ENCODE measurements at places on chromosomes 2 and 18.
A peak's percentile ranks its signal among the peaks of the same experiment; 100 is the strongest.

GRCh38 chr2:240991378-240992263 lies 6.8 kb upstream of the SNED1 start:
- peak; percentile 22 for DNase-seq

DNA sequence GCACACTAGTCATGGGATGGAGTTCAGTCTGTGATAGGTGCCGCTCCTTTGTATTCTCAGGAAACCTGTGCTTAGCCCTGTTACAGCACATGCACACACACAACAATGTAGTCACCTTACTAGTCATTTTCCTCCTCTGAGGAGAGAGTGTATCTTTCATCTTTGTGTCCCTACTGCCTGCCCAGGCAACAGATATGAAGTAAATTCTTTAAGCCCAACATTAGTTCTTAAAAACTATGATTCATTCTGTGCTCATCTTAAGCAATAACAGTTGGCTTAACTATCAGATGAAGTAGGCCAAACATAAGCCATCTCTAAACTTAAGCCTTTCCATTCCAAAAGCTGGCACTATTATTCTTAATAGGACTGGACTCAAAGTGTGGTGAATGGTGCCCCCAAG lies 186.5 kb downstream of the LNPK start:
- DNase-seq, result no peak

DNA sequence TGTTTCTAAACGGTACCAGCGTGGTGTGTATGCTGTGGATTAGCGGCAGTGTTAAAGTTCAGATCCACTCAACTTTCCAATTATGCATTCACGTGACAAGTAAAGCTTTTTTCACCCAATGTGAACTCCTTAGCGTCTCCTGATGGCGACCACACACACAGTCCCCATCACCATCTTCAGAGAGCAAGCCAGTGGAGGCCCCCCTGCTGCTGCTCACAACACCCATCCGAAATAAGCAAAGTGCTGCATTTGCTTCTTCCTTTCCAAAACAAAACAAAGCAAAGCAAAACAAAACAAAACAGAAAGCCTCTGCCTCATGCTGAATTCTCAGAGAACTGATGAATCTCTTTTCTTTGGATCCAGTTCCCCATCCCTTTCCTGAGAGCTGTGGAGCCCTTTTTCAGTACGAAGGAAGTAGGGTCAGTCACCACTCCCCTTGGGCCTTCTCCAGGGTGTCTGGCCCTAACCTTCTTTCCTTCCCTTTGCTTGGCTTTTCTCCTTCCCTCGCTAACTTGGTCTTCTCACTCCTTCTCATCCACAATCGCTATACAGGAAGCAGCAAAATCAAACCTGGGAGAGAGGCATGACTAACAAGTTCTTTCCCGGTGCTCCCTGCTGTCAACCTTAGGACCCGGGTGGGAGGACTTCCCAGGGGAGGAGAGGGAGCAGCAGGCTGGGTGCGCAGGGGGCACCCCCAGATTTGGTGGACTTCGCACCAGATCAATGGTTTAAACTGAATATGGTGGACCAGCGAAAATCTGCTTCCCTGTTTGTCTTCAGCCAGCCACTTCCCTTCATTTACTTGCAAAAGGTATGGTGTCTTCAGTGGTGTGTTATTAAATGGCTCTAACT lies 56.0 kb downstream of the NRP2 start:
- DNase-seq, result no peak

- no peak for DNase-seq
Observed at GRCh38 chr2:24785671-24786321, 7.4 kb downstream of the PTRHD1 start.

GRCh38 chr2:164080486-164080885 lies 344.7 kb upstream of the FIGN start:
- DNase-seq, result peak; percentile 61

DNA sequence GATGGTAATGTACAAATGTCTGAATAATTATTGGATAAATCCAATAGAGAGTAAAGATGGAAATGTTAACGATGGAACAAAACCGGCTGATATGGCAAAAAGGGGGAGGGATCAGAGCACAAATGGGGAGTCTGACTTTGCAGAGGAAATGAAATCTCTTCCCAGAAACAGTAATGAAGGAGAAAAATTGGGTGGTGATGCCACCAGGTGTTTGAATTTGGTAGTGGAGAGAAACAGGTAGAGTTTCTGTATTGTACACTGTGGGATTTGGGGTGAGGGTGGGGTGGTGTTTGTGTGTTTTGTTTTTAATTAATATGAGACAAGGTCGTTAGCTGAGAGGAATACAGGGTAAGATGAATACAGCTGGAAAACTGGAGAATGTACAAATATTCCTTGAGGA lies 20.4 kb upstream of the XDH start:
- no peak for DNase-seq

- DNase-seq, result no peak
Observed at GRCh38 chr2:71074893-71075395, 6.5 kb downstream of the NAGK start.

GRCh38 chr2:194304191-194304590 lies 1352.8 kb upstream of the SLC39A10 start:
- peak; percentile 20 for DNase-seq

- no peak for DNase-seq
Observed at GRCh38 chr2:455913-456312, 168.0 kb upstream of the ALKAL2 start.

DNA sequence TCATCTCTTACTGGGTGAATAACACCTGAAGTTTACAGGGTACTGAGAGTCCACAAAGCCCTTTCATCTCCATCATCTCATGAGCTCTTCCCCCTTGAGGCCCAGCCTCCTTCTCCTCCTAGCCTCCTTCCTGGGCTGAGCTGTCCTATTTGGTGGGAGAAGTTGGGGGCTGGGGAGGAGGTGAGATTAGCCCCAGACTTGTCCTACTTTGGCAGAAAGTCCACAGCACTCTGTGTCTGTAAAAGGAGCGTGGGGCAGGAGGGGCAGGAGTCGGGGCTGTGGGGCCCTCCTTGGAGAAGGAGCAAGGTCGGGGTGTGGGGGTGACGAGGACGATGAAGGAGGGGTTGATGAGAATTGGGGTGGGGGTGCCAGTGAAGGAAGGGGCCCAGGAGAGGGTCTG lies 10.0 kb upstream of the DES start:
- DNase-seq, result no peak

- no peak for DNase-seq
Observed at GRCh38 chr2:202754936-202755335, 116.6 kb downstream of the ICA1L start.

DNA sequence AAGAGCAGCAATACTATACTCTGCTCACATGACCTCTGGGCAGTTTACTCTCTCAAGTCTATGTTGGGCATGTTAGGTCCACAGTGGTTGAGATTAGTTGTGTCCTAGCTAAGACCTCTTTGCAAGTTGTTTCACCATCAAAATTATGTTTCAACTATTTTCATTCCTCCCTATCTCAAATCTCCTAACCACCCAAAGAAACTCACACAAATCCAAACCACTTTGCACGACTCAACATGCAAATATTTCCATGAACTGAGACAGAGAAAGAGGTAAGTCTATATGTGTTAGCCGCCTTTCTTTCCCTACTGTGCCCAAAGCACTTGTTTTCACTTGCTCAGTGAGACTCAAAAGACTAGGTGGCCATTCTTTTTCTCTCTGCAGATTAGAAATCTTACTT lies 546.8 kb downstream of the TNS1 start:
- DNase-seq, result no peak

DNA sequence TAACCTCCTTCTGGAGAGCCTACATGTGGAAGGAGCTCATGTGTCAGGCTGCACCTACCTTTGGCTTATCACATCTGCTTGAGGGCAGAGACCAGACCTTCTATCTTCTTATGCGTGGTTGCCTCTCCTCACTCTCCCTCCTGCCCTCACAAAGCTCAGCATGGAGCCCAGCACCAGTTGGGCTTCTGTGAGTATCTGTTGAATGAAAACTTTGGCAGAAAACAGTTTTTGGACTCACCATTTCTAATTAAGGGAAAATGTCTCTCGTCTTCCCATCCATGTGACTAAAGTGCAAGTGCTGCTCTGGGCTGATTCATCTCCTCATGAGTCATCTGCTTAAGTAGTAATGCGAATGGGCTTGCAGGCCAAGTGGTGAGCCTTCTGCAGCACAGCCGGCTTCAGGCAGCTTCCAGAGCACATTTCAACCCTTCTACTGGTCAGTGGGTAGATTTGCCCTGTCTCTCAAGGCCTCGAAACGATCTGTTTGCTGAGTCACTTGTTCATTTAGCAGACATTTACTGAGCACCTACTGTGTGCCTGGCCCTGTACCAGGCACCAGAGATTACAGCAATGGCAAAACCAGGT lies 102.6 kb downstream of the VSNL1 start:
- DNase-seq, result no peak

DNA sequence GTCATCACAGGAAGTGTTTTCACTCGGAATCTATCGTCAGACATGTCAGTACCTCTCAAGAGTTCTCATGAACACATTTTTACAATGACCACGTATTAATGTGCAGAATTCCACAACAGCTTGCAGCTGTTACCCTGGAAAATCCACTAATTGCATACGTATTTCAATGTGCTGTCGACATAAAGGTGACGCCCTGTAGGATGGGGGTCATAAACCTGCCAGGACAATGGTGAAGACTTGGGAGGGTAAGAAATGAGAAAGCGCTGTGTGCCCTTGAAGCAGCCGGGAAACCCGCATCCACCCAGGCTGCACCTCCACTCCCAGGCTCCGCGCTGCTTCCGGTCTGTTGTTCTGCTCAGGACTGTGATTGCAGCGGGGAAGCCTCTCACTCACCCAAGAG lies 14.0 kb downstream of the TMEM18 start:
- no peak for DNase-seq

- no peak for DNase-seq
Observed at GRCh38 chr2:44799754-44800153, 141.7 kb upstream of the SIX3 start.

DNA sequence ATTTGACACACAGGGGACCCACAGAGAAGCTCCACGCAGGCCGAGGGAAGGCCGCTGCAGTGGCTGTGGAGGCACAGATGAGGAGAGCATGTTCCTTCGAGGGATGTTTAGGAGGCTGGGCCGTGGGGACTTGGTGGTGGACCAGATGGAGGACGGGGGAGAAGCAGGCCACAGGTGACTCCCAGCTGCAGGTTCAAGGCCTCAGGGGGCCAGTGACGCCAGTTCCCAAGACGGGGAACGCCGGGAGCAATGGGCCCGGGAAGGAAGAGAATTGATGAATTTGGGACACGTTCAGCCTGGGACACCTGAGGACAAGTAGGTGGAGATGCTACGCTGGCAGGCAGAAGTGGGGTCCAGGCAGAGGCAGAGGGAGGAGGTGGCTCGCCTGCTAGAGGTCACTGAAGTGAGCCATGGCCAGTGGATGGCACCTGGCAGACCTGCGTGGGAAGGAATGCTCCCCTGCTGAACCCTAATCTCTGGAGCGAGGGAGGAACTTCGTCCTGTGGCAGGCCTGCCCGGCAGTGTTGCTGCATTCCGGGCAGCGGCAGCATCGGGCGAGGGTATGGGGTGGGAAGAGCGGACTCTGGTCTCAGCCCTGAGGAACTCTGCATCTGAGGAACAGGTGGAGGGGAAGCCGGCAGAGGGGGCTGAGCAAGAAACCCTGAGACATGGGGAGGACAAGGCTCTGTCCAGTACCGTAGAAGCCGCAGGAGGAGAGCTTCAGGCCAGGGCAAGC lies 25.2 kb upstream of the HPCAL1 start:
- DNase-seq, result no peak

DNA sequence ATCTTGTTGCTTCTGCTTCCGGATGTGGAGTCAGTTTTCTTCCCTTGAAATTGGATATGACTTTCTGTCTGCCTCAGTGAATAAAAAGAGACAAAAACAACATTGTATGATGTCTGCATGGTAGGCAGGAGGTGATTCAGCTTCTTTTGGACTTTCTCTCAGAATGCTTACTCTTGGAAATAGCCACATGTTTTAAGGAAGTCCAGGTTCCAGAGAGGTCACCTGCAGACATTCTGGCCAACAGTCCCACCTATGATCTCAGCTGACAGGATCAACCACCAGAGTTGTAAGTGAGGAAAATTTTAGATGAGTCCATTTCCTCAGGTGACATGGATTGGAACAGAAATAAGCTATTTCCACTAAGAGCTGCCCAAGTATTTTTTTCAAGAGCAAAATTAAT lies 508.7 kb upstream of the FAM98A start:
- DNase-seq, result no peak

GRCh38 chr2:200447139-200447855 lies 62.6 kb downstream of the KCTD18 start:
- DNase-seq, result peak; percentile 46

DNA sequence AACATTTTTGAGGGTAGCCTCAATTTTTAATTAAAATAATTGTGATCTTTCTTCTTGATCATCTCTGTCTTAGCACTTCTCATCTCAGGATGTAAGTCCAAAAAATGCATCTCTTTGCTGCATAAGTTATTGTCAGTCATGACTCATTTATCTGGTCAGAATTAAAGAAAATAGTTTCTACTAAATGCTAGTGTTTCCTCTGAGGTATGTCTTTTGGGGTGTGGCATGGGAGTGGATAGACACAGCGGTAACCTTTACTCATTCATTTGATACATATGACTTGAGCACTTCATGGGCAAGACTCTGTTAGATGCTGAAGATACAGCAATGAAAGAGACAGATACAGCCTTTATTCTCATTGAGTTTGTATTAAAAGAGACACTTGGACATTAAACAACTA lies 284.7 kb downstream of the IRS1 start:
- DNase-seq, result no peak

DNA sequence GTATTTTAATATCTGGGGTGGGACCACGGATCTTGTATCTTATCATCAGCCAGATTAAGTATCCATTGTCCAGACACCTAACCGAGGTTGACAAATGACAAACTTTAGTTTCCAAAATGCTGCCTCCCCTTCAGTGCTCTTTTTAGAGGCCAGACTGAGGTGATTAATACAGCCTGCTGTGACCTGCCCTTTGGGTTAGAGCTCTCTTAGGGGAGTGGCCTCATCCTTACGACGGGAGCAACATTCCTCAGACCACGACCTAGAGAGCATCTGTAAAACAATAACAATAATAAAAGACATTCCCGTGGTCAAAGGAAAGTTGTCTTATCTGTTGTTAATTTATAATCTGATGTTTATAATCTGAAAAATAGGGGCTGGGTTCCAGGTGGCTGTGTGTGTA lies 405.3 kb downstream of the LPIN1 start:
- DNase-seq, result no peak

- no peak for DNase-seq
Observed at GRCh38 chr18:29060349-29060748, 883.4 kb upstream of the CDH2 start.

GRCh38 chr2:46116553-46116991 lies 180.6 kb upstream of the EPAS1 start:
- DNase-seq, result peak; percentile 7

DNA sequence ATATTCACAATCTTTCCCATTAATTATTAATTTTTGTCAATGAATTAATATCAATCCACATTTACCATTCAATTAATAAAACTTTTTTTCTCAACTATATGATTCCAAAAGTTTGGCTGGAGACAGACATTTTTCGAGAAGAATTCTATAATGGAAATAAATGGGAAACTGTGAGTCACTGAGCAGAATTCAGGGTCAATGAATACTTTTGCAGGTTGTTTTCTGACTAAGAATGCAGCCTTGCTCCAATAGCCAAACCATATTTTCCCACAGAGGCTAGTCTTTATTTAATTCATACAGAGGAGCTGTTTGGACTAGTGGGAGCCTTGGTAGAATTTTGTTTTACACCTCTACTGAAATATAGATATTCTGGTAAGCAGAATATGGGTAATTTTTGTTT lies 82.3 kb downstream of the ARHGAP28 start:
- no peak for DNase-seq
